SK-MEL-5 (cell line): ENCODE measurements at places on chromosomes 12 and 14.

DNA sequence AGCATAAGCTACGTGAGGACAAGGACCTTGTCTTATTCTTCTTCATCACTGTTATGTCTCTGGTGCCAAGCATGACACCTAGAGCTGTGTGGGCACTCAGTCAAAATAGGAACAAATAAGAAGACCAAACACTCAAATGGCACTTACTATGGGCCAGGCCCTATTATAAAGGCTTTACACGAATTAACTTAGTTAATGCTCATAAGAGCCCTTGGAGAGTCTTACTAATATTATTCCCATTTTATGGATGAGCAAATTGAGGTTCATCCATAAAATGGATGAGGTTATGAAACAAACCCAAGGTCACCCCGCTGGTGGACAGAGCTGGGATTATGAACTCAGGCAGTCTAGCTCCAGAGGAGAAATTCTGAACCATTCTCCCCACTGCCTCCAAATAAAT is 47.7 kb downstream of the ISCA2 start:
- no peak for DNase-seq

GRCh38 chr14:105356927-105357326 is 41.4 kb upstream of the TEX22 start:
- DNase-seq: no peak

- DNase-seq: no peak
Measured at GRCh38 chr14:101669629-101670028, 91.9 kb upstream of the PPP2R5C start.

- no peak for DNase-seq
Measured at GRCh38 chr14:99685596-99685995, 1.5 kb downstream of the CYP46A1 start.

DNA sequence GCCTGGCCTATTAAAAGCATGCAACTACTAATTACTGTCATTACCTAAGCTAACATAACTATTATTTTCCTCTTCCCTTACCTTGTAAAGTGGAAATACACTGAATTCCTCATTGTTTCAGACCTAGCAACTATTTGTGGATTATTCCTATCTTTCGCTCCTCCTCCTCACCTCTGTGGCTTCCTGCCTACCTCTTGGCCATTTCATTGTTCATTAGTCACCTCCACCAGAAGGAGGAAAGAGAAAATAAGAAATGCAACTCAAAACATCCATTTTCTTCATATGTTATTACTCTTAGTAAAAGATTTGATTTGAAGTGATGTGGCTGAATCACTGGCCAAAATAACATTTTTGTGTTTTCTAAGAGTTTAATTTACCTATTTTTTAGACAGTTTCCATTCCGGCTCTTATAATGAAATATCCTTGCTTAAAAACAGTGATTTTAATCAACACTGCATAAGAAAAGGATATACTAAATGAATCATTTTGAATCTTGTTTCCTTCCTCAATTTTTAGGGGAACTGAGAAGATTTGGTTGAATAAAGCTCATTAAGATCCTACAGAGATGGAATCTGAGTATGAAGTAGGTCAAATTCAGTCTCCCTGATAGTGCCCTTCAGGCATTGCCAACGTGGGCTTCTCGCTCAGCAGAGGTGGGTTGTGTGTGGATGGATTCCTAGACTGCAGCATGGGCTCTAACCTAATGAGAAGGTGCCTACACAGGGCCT is 27.6 kb upstream of the ARHGAP5 start:
- DNase-seq: no peak

DNA sequence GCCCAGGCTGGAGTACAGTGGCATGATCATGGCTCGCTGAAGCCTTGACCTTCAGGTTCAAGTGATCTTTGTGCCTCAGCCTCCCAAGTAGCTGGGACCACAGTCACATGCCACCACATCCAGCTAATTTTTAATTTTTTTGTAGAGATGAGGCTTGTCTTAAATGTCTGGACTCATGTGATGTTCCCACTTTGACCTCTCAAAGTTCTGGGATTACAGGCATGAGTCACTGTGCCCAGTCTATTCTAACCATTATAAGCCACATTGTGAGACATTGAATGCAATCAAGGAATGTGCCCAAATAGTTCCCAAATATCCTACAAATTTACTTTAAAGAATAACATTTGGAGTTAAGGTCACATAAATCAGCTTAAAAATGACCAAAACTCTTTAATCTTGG is 130.7 kb upstream of the ARID2 start:
- DNase-seq: peak; percentile 11

GRCh38 chr14:90510159-90510558 is 113.3 kb downstream of the CALM1 start:
- no peak for DNase-seq

DNA sequence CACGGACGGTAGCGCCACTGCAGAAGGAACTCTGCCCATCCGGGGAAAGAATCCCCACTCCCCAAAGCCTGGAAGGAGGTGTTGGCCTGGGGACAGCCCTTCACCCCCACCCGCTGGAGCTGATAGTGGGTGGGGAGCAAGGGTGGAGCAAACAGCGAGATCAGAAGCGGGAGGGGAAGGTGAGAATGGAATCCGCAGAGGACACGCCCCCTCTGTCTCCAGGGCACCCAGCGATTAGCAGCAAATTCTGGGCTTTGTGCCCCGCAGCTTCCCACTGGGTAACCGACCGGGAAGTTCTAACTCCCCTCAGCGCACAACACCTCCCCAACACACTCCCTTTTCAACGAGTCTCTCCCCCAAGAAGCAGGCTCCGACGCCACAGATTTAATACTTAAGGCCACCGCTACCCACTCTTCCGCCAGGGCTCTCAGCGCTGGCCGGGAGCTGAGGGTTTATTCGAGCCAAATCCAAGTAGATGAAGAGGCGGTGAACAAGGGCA is 1.4 kb downstream of the SLC25A29 start:
- DNase-seq: no peak
